LNCaP clone FGC (cell line): ENCODE measurements at places on chromosomes 3 and 15.
A peak's percentile ranks its signal among the peaks of the same experiment; 100 is the strongest.

DNA sequence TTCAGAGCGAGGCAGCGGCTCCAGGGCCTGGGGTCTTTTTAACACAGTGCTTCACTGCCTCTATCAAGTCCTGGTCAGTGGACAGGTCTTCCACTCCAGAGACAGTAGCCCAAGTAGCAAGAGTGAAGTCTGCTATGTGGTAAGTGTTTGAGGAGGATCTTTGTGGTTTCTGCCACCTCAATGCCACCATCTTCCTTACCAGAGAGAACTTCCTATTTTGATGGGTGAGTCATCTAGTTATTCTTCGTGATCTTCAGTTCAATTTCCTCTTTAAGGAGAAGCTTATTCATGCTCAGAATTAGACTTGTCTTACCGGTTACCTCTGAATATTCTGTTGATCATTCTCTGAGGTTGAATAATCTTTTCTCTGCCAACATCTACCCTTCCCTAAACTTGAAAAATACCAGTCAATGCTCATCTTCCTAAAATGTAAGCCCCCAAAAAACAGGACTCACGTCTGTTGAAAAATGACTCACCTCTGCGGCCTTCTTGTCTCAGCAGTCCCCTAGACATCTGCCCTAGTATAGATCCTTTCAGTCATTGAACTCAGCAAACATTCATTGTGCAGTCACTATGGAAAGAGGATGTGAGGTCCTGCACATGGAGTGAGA is 32.2 kb upstream of the BCL6 start:
- no peak for DNase-seq

DNA sequence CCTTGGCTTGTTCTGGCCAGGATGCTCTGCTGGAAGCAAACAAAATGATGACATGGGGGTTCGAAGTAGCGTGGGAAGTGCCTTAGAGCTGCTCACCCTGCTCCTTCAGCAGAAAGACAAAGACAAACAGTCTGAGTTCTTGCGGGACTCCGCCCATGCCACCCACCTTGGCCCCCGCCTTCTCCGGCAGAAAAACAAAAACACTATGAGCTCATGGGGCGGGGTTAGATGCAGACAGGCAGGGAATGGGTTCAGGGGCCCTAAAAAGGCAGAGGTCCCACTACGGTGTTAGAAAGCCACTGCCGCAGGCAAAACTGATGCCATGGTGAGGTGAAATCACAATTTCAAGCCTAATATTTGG is 9.7 kb upstream of the NCKIPSD start:
- no peak for DNase-seq

GRCh38 chr15:85771271-85771670 is 23.5 kb downstream of the KLHL25 start:
- DNase-seq = no peak

DNA sequence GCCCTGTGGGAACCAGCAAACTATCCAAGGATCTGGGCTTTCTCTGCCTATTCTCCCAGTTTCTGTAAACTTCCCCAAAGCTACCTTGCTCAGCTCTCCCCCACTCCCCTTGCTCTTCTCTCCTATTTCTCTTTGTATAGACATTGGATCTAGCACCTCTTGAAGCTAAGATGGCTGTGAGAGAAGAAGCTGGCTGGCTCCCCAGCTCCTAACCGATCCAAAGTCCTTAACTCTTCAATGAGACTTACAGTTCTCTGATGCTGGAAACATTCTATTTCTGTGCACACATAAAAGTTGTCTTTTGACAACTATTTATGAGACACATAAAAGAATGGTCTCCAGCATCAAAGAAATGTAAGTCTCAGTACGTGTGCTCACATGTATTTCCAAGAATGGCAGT is 70.6 kb upstream of the C3orf80 start:
- DNase-seq = no peak

DNA sequence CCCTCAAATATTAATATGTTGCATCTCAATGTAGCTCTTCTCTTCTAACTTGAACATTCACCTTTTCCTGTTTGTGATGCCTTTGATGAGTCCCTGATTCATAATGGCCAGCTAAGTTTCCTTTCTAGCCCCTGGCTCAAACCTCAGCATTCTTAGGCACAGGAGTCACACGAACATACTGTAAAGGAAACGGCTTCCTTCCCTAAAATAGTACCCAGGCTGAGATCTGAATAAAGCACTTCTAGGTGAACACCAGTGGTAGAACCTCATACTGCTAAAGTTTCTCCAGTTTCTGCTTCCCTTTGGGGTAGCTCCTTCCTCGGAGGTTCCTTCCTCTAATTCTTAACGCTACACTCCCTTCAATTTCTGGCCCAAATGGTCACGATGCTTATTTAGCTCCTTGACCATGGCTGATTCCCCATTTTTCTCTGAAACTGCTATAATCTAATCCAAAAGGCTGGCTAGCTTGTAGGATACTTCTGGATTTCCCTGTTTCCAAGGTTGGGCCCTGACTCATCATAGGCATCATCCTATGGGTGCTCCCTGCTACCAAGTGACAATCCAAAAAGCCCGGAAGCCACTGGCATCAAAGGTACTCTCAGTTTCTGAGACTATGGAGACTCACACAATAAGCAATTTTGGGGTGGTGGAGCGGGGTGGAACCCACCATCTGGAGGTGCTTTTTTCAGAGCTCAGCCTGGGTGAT is 2.4 kb downstream of the ANAPC13 start:
- DNase-seq = no peak

DNA sequence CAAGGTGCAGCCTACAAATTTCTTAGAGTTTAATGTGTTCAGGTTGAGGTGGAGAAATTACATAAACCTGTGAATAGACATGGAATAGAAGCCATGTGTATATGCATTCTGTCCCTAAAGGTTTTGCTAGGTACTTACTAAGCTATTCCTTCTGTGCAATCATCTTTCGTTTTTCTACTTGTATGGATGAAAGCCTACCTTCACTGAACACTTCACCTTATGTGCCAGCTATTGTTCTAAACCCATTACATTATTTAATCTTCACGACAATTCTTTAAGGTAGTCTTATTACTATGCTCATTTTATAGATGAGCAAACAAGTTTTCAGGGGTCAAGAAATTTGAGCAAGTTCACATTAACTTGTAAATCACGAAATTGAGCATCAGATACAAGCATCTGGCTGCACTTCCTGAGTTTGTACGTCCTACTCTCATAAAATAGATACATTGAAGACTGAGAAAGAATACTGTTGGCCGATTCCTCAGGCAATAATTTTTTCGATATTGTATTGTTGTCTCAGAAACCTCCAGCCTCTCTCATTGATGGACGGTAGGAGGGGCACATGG is 635 bp upstream of the RCN2 start:
- no peak for DNase-seq

DNA sequence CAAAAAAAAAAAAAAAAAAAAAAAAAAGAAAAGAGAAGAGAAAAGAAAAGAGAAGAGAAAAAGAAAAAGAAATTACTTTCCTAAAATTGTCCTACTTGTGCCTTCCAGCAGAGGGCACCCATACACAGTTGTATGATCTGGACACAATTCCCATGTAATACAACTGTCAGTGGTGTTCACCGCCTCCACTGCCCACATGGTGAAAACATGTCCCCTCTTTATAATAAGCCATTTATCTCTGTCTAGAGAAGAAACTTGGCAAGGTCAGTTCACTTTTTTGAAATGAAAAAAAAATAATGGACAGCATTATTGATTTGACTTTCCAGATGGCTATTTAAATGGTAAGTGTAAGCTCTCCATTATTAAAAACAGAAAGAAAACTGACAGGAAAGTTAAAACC is 459.4 kb downstream of the GBE1 start:
- DNase-seq = peak; percentile 4

DNA sequence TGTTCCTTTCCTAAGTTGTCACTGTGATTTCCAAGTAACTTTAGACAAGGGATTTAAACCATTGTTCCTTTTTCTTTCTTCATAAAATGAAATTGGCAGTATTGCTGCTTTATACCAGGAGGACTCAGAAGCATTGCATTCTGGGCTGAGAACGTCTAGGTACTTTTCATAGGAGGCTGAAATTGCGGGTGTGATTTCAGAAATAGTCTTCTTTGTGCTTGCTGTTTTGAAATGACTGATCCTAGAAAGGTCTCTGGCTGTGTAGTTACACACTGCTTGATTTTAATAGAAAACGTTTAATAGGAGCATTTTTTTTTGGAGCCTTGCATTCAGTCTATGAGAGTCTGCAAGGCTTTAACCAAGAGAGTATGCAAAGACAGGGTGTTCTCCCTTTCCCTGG is 56.3 kb downstream of the PPM1L start:
- DNase-seq = no peak

- no peak for DNase-seq
Measured at GRCh38 chr3:52093756-52094545, 37.6 kb upstream of the DUSP7 start.

- DNase-seq = peak; percentile 54
Measured at GRCh38 chr3:142279965-142280590, 54.7 kb upstream of the GK5 start.

DNA sequence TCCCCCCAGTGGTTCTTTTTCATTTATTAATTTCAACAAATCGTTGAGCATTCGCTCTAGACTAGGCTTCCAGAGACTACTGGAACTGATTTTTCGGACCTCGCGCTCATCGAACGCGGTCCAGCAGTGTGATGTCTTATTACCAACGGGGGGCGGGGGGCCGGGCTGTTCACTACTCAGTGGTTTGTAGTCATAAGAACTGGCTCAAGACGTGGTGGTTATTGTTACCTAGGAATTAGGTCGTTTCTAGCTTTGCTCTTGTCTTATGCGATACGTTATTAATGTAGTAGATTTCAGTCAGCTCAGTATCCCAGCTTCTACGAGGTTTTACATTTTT is 858 bp downstream of the RBM5 start:
- DNase-seq = no peak

DNA sequence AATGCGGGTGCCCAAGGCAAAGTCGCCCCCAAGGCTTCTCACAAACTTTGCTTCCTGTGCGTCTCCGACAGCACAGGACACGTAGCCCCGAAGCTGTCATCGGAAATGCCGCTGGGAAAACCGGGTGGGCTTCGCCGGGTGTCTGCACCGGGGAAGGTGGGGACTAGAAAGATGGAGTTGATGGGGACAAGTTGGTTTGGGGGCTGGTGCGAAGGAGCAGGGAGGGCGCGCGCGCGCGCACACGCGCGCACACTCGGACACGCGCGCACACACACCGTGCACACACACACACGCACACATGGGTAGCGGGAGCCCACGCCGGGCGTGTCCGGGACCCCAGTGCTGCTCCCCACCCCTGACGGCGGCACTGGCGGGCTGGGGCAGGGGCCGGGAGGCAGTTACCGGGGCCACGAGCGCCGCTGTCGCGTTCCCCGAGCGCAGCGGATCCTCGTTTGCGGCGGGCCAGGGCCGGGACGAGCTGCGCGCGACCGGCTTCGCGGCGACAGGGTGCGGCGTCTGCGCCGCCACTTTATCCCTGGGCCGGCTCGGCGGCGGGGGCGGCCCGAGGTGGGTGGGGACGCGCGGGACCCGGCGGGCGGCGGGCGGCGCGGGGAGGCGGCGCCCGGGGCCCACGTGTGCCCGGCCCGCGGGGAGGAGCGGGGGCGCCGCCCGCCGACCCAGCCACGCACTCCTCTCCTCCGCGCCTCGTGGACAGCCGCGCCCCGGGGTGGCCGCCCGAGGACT is 539 bp upstream of the MGLL start:
- DNase-seq = no peak

GRCh38 chr3:139526146-139526545 is 13.4 kb downstream of the RBP1 start:
- no peak for DNase-seq

- DNase-seq = no peak
Measured at GRCh38 chr3:30225021-30225420, 381.4 kb upstream of the TGFBR2 start.

- no peak for DNase-seq
Measured at GRCh38 chr3:170670504-170670903, 84.6 kb upstream of the SLC7A14 start.

- no peak for DNase-seq
Measured at GRCh38 chr3:194168994-194169393, 33.0 kb downstream of the HES1 start.

DNA sequence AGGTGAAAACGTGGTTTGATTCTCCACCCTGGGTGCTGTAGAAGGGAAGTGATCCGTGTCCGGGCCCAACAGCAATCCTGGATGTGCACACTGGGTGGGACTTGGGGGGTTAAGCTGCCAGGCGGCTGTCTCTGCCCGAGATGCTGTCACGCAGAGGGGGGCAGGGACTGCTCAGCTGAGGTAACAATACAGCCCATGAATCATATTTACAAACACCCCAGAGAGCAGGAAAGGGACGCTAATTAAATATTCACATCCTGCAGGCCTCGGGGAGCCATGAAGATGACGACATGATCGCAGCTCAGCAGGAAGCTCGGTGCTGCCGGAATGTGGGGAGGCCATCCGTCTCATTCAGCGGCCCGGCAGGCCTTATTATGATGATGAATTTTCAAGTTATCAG is 17.9 kb upstream of the CRABP1 start:
- DNase-seq = no peak

GRCh38 chr15:85761635-85762034 is 33.1 kb downstream of the KLHL25 start:
- no peak for DNase-seq

DNA sequence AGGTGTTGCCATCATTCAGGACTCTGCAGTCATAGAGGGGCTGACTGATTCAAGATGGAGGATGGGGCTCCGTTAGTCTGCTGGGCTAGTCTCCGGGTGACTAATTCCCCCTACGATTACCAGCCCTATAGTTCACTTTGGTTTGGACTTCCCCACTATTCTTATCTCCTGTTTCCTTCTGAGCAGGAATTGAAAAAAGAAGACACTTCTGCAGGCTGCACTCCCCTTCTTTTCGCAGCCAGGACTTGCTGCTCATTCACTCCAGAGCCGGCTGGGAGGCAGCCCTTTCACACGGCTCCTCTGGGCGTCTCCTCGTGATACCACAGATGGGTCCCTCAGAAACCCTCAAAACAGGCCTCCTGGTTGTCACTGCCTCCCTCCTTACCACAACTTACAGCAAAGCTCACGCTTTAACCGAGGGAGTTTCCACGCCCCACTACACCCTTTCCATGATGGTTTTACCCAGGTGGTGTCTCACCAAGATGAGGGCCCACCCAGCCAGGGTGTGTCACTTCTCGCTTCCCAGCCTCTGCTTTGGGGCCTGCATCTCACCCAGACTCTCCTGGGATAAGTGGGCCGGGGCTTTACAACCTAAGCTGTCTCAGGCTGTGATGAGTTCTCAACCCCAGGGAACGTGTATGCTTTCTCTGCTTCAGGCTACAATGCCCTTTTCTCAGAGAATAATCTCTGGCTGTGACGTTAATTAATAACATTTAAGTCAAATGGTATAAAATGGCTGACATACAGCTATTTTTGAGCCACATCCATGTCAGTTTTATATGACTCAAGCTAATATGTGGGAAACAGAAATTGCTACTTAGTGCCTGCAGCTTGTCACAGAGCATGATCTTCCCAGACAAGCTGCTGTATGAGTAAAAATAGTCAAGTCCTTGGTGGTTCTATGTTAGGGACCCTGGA is 11.9 kb downstream of the CX3CR1 start:
- no peak for DNase-seq

- no peak for DNase-seq
Measured at GRCh38 chr3:31039145-31039544, 144.7 kb upstream of the GADL1 start.

- DNase-seq = peak; percentile 18
Measured at GRCh38 chr3:188881954-188882641, 289.7 kb upstream of the TPRG1 start.

GRCh38 chr3:48039487-48040190 is 23.4 kb upstream of the MAP4 start:
- DNase-seq = no peak
